ENCODE measurements at places on chromosomes 5 and 9.

DNA sequence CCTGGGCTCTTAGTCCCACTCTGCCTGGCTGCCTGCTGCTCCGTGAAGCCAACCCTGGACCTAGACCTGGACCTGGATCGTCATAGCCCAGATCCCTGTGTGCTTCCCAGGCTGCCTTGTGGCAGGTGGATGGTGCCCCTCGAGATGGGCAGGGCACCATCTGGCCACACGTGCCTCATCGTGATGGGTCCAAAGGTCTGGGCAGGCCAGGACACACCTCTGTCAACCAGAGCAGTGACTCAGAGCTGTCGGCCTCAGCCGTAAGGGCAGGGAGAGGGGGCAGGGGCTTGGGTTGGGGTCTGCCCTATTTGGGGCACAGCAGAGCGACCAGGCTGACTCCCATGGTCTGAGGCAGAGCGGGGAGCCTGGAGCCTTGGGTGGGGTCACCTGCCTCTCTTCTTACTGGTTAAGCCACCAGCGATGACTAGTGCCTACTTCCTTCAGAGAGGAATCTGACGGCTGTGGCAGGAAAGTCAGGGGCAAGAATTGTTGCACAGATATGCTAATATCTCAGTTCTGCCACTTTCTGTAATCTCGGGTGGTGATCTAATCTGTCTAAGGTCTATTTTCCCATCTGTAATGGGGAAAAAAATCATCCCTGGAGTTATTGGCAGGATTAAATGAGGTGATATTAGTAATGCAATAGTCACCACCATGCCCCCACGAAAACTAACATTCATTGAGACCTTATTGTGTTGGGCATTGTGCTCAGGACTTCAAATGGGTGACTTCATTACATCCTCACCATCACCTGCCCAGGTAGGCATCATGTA, 3.2 kb upstream of the CDHR2 start:
- no peak for DNase-seq

GRCh38 chr9:76379494-76379893, 14.7 kb downstream of the RFK start:
- DNase-seq, result no peak

- DNase-seq, result no peak
Observed at GRCh38 chr9:107276966-107277710, 5.9 kb upstream of the RAD23B start.

GRCh38 chr9:130143279-130143893, 28.8 kb upstream of the NCS1 start:
- no peak for DNase-seq

GRCh38 chr5:45532826-45533624, 163.2 kb downstream of the HCN1 start:
- no peak for DNase-seq

- no peak for DNase-seq
Observed at GRCh38 chr5:39774605-39775004, 349.8 kb upstream of the DAB2 start.

DNA sequence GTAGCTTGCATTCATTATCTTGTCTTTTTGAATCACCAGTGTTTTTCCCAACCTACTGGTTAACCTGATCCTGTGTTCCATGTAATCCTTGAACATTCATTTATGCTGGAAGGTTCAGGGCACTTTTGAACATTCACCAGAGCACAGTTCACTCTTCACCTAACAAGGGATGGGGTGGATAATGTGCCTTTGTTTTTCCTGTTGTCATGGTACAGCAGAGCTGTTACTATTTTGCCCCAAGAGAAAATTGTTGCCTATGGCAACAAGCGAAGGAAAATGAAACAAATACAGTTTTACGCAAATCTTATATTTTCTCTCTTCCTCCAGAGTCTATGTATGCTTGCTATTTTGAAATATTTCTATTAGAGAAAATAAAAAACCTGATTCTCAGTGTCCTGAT, 60.3 kb upstream of the RIOK2 start:
- DNase-seq, result no peak

DNA sequence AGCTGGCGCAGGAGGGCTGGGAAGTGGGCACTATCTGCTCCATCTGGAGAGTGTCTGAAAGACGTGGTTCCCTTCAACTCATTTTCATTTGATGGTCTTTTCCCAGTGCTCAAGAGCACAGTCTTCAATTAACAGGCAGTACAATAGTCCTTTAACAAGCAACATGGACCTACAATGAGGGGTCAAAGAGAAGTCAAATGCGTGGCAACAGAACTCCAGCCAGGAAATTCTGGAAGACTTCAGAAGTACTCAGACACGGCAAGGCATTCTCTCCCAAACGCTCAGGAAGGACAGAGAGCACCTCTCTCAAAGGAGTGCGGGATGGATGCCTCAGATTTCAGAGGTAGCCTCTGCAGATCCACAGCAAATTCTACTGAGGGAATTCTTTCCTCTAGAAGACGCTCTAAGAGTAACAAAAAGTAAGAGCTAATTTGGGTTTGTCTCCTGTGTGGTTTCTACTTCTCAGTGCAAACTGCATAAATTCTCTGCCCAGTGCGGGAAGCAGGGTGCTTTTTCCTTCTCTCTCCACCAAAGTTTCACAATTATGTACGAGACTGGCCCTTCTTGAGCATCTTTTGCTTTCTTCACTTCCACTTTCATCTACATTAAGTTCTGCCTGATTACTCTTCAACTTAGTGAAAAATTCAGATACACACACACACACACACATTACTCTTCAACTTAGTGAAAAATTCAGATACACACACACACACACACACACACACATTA, 56.4 kb downstream of the LHFPL2 start:
- DNase-seq, result no peak

DNA sequence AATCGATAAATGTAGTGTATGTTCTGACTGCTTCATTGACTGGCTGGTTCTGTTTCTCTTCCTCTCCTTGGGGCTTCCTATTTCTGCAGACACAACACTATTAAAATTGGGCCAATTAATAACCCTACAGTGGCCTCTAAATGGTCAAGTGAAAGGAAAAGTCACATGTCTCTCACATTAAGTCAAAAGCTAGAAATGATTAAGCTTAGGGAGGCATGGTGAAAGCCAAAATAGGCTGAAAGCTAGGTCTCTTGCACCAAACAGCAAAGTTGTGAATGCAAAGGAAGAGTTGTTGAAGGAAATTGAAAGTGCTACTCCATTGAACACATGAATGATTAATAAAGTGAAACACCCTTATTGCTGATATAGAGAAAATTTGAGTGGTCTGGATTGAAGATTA, 58.2 kb downstream of the CCNH start:
- DNase-seq, result no peak

DNA sequence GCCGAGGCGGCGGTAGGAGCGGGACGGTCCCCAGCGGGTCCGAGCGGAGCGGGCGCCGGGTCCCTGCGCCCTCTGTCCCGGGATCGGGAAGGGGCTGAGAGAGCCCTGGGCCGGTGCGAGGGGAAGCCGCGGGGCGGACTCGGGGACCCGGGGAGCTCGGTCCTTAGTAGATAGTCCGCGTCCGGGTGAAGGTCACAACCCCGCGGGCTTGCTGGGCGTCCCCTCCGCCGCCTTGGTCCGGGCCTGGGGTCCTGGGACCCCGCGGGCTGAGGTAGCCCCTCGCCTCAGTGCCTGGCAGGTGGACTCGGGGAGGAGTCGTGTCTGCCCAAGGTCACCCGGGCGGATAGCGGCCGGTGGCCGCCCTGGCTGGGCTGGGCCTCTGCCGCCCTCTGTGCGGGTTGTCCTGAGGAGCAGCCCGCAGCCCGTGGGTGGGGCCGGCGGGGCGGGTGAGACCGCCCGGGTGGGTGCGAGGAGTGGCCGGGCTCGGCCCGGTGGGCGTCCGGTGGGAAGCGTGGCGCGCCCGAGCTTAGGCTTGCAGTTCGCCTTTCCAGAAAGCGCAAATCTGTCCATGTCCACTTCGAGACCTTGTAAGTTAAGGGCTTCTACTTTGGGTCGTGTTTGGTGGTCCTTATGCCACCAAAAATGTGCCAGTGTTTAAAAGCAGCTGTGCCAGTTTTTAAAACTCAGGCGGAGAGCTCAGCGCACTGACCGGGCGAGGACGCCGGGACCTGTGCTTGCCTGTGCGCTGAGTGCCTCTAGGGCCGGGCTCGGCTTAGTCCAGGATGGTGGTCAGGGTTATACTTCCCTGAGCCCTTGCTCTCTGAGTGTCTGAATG, 554 bp downstream of the SDHA start:
- DNase-seq, result peak; percentile 29

DNA sequence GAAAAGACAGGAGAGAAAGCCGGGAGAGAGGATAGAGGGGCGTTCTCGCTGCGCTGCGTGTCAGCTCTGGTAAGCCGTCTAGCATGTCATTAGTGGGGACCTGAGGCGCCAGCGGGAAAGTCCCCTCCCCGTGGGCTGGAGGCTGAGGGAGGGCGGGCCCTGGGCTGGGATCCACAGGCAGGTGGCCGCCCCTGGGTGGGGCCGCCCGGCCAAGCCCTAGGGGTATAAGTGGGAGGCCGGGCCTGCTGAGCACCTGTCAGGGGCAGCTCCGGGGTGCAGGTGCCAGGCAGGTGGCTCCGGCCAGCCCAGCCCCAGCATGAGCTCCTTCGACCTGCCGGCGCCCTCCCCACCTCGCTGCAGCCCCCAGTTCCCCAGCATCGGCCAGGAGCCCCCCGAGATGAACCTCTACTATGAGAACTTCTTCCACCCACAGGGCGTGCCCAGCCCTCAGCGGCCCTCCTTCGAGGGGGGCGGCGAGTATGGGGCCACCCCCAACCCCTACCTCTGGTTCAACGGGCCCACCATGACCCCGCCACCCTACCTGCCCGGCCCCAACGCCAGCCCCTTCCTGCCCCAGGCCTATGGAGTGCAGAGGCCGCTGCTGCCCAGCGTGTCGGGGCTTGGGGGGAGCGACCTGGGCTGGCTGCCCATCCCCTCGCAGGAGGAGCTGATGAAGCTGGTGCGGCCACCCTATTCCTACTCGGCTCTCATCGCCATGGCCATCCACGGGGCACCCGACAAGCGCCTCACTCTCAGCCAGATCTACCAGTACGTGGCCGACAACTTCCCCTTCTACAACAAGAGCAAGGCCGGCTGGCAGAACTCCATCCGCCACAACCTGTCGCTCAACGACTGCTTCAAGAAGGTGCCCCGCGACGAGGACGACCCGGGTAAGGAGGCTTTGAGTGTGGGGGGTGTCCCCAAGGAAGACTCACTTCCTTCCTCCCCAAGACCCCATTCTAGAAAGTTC, at the start of gene FOXI1:
Gene FOXI1, plus strand, starts transcription at position 256 of the 970 bp plus-strand sequence. Its CDS starts 61 bp downstream, at position 317.
- no peak for DNase-seq

- no peak for DNase-seq
Observed at GRCh38 chr9:653421-653820, 188.1 kb upstream of the DMRT1 start.

GRCh38 chr5:127906562-127907204, 176.9 kb upstream of the SLC12A2 start:
- no peak for DNase-seq

DNA sequence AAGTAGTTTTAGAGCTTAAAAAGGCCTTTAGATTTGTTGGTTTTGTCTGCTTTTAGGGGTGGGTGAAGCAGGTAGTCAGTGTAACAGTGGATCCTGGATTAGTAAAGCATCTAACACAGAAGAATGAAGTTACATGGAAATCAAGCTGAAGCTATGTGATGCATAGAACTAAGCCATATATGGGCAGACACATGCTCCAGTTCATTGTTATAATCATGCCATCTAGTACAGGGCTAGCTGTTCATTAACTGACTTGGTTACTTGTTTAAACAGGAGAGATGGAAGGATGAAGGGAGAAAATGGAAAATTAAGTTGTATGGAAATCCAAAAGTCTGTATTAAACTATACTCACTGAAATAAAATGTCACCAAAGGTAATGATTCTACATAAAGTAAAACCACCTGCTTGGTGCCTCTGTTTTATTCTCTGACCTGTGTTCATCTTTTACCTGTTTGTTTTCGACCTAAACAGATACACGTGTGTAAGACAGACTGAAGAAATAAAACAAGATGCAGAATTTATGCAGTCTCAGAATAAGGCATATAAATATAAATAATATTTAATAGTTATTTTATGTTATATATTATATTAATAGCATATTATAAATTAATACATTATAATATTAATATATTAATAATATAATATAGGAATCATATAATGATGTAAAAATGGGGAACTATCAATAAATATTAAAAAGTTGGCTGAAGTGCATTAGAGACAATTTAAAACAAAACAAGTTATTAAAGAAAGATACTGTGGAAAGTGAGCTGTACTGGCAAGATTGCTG, 33.9 kb downstream of the MRPS30 start:
- no peak for DNase-seq

GRCh38 chr5:11863911-11864310, 40.3 kb downstream of the CTNND2 start:
- no peak for DNase-seq

- DNase-seq, result no peak
Observed at GRCh38 chr5:176929654-176930053, 30.5 kb upstream of the HK3 start.

GRCh38 chr5:57836921-57837320, 354.3 kb upstream of the ACTBL2 start:
- no peak for DNase-seq

- DNase-seq, result no peak
Observed at GRCh38 chr5:73419117-73419464, 29.5 kb downstream of the FOXD1 start.

DNA sequence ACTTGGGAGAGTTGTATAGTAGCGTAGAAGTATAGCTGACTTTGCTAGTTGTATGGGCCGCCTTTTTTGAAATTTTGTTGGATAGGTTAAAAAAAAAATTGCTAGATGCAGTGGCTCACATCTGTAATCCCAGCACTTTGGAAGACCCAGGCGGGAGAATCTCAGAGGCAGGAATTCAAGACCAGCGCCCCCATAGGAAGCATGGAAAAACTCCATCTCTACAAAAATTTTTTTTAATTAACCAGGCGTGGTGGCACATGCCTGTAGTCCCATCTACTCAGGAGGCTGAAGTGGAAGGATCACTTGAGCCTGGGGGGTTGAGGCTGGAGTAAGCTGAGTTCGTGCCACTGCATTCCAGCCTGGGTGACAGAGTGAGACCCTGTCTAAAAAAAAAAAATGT, 59.2 kb downstream of the SMC5 start:
- no peak for DNase-seq

DNA sequence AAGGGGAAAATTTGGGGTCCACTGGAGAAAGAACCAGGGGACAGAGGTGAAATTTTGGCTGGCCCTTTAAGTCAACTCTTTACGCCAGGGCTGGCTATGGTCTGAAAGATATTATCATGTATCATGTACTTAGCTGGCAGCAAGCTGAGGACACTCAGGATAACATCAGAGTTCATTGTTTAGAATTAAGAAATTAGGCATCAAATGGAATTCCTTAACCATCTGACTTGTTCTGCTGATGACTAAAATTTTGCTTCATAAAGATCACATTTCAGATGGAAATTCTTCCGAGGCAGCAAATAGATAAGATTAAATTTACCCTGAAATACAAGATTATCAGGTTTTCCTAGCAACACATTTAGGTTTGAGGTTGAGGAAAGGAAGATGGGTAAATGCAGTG, 269.4 kb upstream of the KLF9 start:
- no peak for DNase-seq
